ENCODE measurements at places on chromosomes 4 and X.

- no peak for DNase-seq
Observed at GRCh38 chr4:14257903-14258302, 630.4 kb upstream of the BOD1L1 start.

DNA sequence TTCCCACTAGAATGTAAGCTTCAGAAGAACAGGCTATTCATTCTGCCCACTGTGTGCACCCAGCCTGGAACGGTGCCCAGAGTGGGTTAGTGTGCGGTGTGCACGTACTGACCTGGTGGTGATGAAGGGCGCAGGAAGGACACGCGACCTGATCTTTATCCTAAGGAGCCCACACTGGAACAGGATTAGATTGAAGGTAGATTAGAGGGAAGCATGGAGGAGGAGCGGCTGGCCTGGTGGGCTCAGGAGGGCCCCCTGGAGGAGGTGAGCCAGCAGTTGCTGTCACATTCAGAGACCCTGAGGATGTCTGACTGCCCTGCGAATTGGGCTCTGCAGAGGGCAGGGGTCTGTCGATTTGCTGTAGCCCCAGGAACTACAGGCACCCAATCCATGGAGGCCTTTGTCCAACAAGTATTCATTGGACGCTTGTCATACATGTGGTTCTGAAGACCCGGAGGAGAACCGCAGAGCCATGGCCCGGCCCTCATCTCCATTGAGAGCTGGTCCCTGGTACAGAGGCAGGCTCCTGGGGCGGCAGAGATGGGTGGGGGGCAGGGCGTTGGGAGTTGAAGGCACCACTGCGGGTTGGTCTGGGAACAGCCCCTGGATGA, 73.2 kb downstream of the HTRA3 start:
- no peak for DNase-seq

- DNase-seq = peak; percentile 82
Observed at GRCh38 chr4:80202741-80203553, 5.6 kb downstream of the PRDM8 start.

DNA sequence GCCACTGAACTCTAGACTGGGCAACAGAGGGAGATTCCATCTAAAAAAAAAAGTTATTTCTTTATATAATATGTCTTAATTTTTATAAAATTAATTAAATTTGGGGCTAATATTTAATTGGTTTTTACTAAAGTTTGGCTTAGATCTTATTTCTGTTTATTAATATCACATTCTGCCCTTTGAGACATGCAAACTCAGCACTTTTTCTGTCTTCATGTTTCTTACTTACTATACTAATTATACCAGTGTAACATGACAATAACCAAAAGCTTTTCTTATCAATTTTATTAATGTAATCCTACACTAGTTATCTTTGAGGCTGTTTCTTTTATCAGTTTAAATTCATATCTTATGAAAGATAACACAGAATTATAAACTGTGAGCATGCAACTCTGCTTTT, 475.9 kb upstream of the GRID2 start:
- no peak for DNase-seq

DNA sequence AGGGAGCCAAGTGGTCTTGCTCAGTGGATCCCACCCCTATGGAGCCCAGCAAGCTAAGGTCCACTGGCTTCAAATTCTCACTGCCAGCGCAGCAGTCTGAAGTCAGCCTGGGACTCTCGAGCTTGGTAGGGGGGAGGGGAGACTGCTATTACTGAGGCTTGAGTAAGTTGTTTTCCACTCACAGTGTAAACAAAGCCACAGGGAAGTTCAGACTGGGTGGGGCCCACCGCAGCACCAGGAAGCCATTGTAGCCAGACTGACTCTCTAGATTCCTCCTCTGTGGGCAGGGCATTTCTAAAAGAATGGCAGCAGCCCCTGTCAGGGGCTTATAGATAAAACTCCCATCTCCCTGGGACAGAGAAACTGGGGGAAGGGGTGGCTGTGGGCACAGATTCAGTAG, 721.0 kb upstream of the NDST4 start:
- DNase-seq = no peak

GRCh38 chr4:40423735-40424134, 88.6 kb downstream of the CHRNA9 start:
- no peak for DNase-seq

DNA sequence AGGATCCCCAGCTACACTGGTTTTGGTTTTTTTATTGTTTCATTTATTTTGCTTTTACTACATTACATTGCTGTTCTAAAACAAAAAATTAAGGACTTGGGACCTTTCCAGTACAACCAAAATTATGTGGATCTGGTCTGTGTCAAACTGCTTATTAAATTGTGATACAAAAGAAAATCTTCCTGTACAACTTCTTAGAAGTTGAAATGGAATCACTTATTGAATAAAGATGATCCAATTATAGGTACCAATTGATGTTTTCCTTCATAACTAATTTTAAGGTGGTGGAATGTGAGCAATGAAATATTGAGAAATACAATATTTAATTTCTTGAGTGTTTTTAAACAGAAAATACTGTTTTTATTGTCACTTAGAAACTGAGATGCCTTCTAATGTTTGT, 67.3 kb downstream of the C4orf46 start:
- no peak for DNase-seq

DNA sequence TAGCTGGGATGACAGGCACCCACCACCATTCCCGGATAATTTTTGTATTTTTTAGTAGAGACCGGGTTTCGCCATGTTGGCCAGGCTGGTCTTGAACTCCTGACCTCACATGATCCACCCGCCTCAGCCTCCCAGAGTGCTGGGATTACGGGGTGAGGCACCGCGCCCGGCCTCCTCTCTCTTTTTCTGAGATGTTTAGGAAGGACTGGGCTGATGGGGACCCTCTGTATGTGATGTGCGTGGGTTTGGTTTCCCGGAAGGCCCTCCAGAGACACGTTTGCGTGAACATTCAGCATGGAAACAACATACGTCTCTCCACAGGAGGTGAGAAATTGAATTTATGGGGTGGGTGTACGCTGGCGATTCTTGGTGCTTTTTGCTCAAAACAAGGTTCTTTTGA, 18.6 kb downstream of the SHOX start:
- no peak for DNase-seq

DNA sequence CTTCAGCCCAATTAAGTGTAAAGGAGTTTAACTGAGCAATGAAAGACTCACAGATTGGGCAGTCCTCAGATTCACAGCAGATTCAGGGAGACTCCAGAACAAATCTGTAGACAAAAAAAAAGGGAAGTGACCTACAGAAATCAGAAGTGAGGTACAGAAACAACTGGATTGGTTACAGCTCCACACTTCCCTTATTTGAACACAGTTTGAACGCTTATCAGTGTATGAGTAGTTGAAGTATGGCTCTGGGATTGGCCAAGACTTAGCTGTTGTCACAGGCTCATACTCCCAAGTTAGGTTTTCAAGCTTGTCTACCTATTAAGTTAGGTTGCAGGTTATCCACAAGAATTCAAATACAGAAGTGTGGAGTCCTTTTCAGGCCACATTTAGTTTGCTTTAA, 112.4 kb upstream of the ELOVL6 start:
- DNase-seq = no peak

- no peak for DNase-seq
Observed at GRCh38 chrX:95040104-95040503, 1366.1 kb downstream of the FAM133A start.

DNA sequence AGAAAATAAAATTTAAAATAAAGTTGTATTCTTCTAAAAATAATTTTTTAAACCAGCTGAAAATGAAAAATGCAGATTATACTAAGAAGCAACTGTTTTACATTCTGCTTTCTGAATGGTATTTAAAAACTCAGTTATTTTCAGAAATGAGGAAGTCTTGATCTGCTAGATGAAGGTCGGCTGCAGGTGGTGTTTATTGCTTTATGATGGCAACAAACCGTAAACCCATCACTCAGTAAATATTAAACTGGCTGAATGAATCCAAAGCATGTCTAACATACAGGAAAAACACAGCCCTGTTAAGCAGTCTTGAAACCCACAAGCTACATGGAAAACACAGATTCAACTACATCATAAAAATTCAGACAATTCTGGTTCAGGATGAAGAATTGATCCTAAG, 29.3 kb downstream of the DYNLT3 start:
- DNase-seq = peak; percentile 67

GRCh38 chr4:188082796-188083195, 26.6 kb downstream of the TRIML2 start:
- DNase-seq = no peak

GRCh38 chr4:186204686-186205085, 13.3 kb downstream of the CYP4V2 start:
- DNase-seq = no peak

DNA sequence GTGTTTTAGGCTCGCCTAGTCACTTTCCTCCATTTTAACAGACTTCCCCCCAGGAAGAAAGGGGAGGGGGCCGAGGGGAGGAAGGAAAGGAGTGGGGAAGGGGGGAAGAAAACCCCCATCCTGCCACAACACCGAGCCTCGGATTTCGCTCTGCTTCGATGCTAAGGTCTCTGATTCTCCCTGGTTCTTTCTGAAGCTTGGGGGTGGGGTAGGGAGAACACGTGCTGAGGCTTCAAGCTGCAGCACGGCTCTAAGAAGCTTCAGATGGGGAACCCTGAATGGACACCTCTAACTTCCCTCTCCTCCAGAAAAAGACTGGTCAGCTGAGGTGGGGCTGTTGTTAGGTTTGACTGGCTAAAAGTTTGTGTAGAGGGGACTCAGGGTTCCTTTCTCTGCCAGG, 61.8 kb downstream of the RHOH start:
- no peak for DNase-seq

DNA sequence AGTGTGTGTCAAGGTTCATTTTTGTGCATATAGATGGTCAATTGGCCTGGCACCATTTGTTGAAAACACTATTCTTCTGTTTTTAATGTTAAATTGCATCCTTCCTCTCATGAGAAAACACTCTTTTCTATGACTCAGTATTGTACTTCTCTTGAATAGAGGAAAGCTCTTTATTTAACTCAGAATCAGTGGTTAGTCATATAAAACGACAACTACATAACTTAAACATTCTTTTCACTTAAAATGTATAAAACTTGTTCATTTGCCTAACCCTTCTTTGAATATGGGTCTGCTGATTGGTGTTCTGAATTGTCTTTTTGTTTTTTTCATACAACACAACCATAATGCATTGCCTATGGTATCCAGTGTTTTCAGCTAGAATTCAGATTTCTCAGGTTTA, 17.2 kb upstream of the MRPL1 start:
- DNase-seq = no peak

GRCh38 chrX:2172359-2172758, 328.4 kb downstream of the DHRSX start:
- no peak for DNase-seq

GRCh38 chrX:74346088-74346487, 42.1 kb downstream of the ZCCHC13 start:
- no peak for DNase-seq

DNA sequence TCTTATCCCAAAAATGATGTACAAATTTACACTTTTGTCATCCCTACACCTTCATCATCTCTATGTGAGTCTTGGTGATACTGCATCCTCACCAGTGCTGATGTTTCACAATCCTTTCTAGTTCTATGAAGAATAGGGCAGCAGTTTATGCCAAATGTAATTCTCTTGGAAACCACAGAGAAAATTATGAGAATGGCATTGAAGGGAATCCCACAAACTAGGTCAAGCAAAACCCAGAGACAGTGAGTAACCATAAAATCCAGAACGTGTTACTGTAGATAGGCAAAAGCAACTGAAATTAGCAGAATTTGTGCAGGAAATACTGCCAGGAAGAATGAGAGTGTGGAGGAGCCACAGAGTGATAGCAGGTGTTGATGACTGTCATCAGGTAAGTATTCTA, 24.5 kb downstream of the IL15 start:
- DNase-seq = no peak

DNA sequence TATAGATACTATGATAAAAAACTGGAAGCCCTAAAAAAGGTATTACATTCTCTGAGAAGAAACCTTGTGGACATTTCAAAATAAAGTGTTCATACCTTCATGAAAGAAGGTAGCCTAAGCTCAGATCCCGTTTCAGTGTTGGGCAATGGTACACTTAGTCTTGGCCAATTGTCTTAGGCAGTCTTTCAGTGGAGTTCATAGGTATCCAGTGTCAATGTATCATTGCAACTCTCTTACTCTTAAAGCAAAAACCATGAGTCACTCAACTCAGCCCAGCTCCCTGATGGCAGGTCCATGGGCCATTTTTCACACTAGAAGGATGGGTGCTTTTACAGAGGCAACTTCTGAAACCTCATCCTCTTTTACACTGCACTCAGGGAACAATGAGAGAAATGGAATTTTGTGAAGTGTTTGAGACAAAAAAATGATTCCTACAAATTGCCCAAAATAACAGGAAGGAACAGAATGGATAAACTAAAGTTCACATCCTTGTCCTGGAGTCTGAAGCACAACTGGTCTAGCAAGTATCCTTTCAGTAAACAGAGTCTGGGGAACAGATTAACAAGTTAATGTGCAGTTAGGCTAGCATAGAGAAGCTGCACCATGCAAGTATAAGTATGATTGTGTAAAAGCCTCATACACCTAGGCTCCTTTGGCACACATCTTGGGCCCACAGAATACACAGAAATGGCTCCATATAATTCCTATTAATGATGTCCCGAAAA, 7.0 kb upstream of the ZNF827 start:
- DNase-seq = no peak

- DNase-seq = no peak
Observed at GRCh38 chr4:172050911-172051310, 237.7 kb downstream of the GALNTL6 start.

GRCh38 chrX:13377550-13377934, 57.7 kb upstream of the ATXN3L start:
- no peak for DNase-seq

- no peak for DNase-seq
Observed at GRCh38 chr4:104424989-104425388, 69.7 kb downstream of the CXXC4 start.

DNA sequence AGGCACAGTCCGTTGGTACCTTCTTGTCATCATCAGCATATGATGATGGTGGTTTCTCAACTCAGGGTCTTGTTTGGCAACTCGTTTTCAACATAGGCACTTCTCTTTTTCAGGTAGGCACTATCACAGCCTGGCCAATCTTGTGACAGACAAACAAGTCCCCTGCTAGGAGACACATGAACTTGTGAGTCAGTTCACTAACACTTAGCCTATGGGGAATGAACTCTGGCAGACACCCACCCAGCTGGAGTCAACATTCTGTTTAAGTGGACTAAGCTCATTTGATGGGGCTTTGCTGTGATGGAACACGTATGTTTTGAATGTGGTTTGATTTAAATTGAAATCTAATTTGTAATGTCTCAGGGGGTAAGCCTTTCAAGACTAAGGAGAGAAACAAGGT, 100.7 kb upstream of the MAMLD1 start:
- no peak for DNase-seq

DNA sequence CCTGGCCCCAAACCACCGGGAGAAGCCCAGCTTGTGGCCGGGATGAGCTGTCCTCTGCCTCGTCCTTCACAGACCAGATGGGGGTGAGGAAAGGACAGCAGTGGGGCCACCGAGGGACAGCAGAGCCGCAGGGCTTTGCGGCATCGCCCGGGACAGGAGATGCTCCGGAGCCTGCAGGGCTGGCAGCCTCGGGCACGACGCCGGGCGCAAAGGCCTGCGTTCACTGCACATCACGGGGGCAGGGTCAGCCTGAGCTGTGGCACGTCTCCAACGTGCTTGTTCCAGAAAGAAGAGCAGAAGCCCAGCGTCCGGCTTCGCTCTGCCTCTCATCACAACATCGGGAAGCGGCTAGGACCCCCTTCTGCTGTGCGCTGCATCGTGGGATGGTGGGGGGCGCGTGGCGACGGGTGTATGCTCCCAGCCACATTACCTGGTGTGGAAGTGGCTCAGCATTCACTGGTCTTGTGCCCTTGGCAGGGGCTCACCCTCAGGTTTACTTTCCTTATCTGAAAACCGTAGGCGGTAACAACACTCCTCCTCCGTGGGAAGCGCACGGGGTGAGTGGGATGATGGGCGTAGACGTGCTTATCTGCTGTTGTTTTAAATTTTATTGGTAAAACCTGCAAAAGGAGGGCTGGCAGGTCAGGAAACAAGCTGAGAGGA, 7.4 kb downstream of the TADA2B start:
- DNase-seq = no peak

Measured in B cell (primary cell).